ENCODE measurements at places on chromosomes 4 and X. TPM values are rescaled to one million over a fixed set of nuclear protein-coding genes. Genes with fewer than 3 reads are reported as not detected.

DNA sequence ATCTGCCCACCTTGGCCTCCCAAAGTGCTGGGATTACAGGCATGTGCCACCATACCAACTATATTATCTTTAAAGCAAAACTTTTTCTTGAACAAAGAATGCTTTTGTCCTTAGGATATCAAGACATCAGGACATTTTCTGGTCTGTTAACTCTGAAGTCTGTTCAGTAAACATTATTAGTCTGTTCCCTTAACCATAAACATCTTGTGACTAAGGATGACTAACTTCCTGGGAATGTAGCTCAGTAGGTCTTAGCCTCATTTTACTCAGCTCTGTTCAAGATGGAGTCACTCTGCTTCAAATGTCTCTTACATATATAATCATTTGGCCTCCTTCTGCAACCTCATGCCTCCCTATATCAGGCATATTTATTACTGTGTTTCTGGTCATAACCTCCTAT, 122.9 kb downstream of the UBE2NL start:
- no peaks in the 10 kb centered on the region for H3K27me3 ChIP-seq
- H3K36me3 ChIP-seq, result no peaks in the 10 kb centered on the region
- no peak for DNase-seq
- H3K4me3 ChIP-seq, result no peak overlapping the region

DNA sequence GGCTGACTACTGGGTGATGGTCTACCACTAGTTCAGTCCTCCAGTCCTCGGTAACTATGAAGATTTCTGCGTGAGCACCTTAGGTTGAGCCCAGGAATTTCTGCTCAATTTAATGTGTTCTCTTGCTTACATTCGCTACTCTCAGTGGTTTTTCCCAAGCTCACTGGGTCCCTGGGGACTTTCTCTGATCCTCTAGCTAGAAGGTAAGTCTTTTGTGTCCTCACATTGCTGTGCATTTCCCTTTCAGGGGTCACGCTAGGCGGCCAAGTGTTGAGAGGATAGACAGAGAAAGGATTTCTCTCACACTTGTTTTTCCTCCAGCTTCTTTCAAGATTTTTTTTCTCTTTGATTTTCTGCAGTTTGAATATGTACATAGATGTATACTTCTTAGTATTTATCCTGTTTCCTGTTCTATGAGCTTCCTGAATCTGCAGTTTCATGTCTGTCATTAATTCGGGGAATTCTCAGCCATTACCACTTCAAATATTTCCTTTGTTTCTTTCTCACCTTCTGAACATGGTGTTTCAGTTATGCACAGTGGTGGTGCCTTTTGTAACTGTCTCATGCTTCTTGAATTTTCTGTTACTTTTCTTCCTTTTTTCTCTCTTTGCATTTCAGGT, 17.5 kb downstream of the MAGEA9 start:
- no peaks in the 10 kb centered on the region for H3K36me3 ChIP-seq
- H3K27ac ChIP-seq, result no peak overlapping the region
- DNase-seq, result no peak
- no peaks in the 10 kb centered on the region for H3K27me3 ChIP-seq

DNA sequence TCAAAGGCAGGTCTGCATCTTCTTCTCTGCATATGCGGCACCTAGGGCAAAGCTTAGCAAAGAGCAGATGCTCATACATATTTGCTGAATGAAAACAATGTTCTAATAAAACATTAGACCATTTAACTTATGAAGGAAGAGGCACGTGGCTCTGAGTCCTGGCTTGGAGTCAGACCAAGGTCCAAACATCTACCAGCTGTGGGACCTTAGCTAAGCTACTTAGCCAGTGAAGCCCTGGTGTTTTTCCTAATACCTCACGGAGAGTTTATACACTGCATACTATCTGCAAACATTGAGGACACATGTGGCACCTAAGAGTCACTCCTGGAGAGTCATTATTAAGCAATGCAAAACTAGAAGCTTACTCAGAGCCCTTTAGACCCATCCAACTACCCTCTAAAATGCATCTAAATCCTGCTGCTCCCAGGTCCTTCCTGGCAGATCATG, 9.0 kb downstream of the PDGFC start:
- no peak overlapping the region for H3K4me3 ChIP-seq
- no peaks in the 10 kb centered on the region for H3K27me3 ChIP-seq
- no peaks in the 10 kb centered on the region for H3K4me1 ChIP-seq

DNA sequence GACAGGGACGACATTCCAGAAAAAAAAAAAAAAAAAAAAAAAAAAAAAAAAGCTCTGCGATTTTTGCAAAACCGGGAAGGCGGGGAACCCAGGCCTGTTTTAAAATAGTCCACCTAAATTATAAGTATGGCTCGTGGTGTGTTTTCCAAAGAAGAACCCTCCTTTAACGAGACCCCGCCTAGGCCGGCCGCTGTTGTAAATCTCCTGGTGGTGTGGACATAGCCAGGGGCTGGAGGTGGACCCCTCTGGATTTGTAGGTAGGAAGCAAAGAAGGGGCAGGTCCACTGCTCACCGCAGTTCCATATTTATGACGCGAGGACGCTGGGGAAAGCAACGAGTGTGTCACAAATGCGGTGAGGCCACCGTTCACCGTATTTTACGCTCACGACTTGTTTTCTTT, 94.0 kb upstream of the SHOX start:
- no peaks in the 10 kb centered on the region for H3K27me3 ChIP-seq
- no peaks in the 10 kb centered on the region for H3K4me1 ChIP-seq
- H3K4me3 ChIP-seq, result no peak overlapping the region
- H3K36me3 ChIP-seq, result no peaks in the 10 kb centered on the region

DNA sequence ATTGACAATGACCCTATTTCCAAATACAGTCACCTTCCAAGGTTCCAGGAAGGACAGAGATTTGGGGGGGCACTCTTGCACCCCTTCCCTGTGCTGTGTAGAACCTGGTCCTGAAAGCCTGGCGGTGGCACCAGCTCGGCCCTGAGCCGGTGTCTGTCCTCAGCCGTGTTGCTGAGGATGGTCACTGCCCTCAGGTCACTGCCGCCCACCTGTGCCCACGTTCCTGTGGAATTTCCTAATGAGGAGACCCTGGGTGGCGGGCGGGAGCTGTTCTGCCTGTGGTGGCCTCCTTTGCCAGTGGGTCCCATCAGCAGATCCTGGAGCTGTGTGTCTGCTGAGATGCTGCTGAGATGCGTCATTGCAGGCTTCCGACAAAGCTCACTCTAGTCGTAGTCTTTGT, 32.9 kb downstream of the NELFA start:
- no peaks in the 10 kb centered on the region for H3K4me1 ChIP-seq
- H3K4me3 ChIP-seq, result no peak overlapping the region
- H3K27ac ChIP-seq, result no peak overlapping the region
- peaks cover 9% of the 10 kb centered on the region for H3K36me3 ChIP-seq
- DNase-seq, result no peak

GRCh38 chr4:96108146-96108545, 268.3 kb downstream of the PDHA2 start:
- no peaks in the 10 kb centered on the region for H3K36me3 ChIP-seq
- H3K27me3 ChIP-seq, result no peaks in the 10 kb centered on the region
- no peaks in the 10 kb centered on the region for H3K4me1 ChIP-seq
- no peak overlapping the region for H3K27ac ChIP-seq
- DNase-seq, result no peak

- H3K36me3 ChIP-seq, result no peaks in the 10 kb centered on the region
- DNase-seq, result no peak
- no peaks in the 10 kb centered on the region for H3K4me1 ChIP-seq
- H3K27me3 ChIP-seq, result no peaks in the 10 kb centered on the region
- H3K27ac ChIP-seq, result no peak overlapping the region
Observed at GRCh38 chr4:82746705-82747574, 51.7 kb downstream of the SCD5 start.

DNA sequence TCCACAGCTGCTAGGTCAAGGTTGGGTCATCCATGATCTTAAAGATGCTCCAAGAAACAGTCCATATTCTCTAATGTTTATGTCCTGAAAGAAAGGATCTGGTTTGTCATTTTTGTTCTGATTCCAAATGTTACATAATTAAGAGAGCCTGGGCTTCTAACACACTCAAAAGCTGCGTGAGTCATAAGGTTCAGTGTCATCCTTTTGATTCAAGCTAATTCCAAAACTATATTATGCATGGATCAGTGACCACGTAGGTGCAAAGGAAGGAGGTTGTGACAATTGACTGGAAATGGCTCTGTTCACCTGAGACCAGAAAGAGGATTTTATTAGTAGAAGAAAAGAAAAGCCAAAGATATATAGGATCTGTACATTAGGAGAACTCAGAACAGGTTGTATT, 268.7 kb upstream of the GK2 start:
- H3K27ac ChIP-seq, result no peak overlapping the region
- H3K4me3 ChIP-seq, result no peak overlapping the region

GRCh38 chr4:147741190-147741788, 9.4 kb downstream of the ARHGAP10 start:
- H3K27ac ChIP-seq, result no peak overlapping the region
- no peaks in the 10 kb centered on the region for H3K36me3 ChIP-seq
- no peaks in the 10 kb centered on the region for H3K27me3 ChIP-seq

DNA sequence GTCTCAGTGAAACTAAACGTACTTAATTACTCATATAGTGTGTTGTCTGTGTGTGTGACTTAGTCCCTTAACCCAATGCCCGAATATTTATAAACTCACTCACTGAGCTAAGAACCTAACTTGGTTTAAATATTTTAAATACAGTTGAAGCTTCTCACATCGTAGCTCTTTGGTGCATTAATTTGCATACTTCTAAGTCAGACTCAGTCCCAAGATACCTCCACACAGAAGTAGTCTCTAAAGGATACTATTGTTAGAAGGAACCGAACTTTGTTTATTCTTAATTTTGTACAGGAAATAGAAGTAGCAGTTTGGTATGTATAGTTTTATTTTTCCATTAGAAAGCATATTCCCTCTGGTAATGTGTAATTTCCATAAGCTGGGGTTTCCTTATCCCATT, 54.0 kb upstream of the NKAP start:
- no peaks in the 10 kb centered on the region for H3K4me1 ChIP-seq
- no peak overlapping the region for H3K27ac ChIP-seq
- DNase-seq, result no peak
- H3K4me3 ChIP-seq, result no peak overlapping the region

DNA sequence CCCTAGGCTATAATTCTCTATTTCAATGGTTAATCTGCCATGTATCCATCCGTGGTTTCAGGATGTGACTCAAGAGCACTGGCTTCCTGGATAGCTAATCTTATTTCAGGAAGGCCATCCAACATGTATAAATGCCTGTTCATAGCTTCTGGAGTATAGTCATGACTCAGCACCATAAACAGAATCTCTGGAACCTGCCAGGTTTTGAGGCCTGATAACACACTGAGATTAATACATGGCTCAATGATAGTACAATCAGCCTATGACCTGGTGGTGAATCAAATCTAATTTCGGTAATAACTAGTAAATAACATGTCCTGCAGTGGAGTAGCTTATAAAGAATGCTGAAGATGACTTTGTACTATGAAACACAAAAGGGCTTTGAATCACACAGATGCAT, 5.7 kb upstream of the IL13RA2 start:
- H3K4me1 ChIP-seq, result no peaks in the 10 kb centered on the region
- DNase-seq, result no peak
- no peak overlapping the region for H3K4me3 ChIP-seq
- no peak overlapping the region for H3K27ac ChIP-seq
- no peaks in the 10 kb centered on the region for H3K36me3 ChIP-seq

DNA sequence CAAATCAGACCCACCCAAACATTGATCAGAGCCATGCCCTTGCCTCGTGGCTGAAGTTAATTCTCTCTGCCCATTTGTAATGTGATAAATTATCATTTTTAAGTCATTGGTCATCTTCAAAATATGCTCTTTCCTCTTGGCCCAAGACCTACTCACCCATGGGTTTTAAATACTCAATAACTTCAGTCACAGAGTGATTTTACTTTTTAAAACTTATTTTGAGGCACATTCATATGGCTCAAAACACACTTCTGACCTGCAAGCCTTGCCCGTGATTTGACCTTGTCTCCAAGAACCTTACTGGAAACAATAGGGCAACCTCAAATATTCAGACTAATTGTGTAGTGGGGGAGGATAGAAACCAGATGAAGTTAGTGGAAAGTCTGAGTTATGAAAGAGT, 176.2 kb upstream of the LNX1 start:
- no peaks in the 10 kb centered on the region for H3K27me3 ChIP-seq
- no peak overlapping the region for H3K4me3 ChIP-seq
- DNase-seq, result no peak

DNA sequence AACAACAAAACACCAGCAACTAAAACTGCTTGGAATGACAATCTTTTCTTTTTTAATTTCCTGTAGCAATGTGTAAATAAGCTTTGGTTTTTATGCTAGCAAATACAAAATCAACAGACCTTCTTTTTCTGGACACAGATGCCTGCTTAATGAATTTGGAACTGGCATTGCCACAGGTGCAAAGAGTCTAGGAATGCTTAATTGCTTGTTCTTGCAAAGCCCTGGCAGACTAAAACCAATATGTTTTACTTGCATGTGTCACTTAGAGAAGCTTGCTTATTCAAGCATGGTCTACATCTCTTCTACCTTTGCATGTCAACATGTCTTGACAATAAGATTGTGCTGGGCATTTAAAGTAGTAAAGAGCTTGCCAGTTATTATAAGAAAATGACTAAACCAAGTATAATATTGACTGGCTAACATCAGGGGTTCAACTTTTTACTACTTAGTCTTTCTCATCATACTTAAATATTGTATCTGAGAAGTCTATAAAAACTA, 656.7 kb upstream of the NDST4 start:
- H3K4me1 ChIP-seq, result no peaks in the 10 kb centered on the region
- H3K27ac ChIP-seq, result no peak overlapping the region
- H3K4me3 ChIP-seq, result no peak overlapping the region
- no peaks in the 10 kb centered on the region for H3K36me3 ChIP-seq
- no peaks in the 10 kb centered on the region for H3K27me3 ChIP-seq
- no peak for DNase-seq

DNA sequence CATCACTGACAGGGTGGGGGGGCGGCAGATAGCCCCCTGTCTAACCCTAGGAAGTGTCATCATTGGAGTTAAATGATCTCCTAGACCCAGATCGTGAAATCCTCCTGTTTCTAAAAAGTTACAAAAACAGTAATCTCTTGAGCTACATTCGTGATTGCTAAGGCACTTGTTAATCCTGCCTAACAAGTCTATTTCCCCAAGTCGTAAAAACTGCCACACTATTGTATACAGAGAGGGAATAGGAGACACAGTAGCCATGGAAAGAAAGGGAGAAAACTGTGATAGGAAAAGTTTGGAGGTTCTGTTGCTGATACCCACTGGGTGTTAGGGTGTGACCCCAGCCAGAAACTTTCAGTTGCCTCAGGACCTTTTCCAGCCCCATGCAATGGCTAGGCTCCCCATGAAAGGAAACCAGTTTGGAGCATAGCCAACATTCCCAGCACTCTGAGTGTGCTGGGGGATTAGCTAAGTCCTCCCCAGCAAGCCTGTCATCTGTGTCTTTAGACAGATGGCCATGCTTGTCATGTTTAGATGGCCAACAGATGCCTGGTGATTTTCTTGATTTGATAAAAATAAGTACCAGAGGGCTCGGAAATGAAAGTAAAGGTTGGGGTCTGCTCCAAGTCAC, 63.3 kb upstream of the ANXA10 start:
- no peak for DNase-seq
- no peak overlapping the region for H3K27ac ChIP-seq
- H3K4me1 ChIP-seq, result no peaks in the 10 kb centered on the region
- H3K36me3 ChIP-seq, result no peaks in the 10 kb centered on the region

GRCh38 chrX:153708415-153708814, 15.8 kb downstream of the BCAP31 start:
- no peak overlapping the region for H3K27ac ChIP-seq
- H3K27me3 ChIP-seq, result no peaks in the 10 kb centered on the region
- peaks cover 4% of the 10 kb centered on the region for H3K36me3 ChIP-seq
- no peaks in the 10 kb centered on the region for H3K4me1 ChIP-seq

- H3K27me3 ChIP-seq, result no peaks in the 10 kb centered on the region
- DNase-seq, result no peak
- H3K4me3 ChIP-seq, result no peak overlapping the region
- H3K27ac ChIP-seq, result no peak overlapping the region
- no peaks in the 10 kb centered on the region for H3K36me3 ChIP-seq
Observed at GRCh38 chr4:86256086-86256485, 103.8 kb downstream of the MAPK10 start.

C4orf51 gene
- not detected for total RNA-seq

F8A3 gene
- total RNA-seq, result 11.2 TPM

PPEF2 gene
- total RNA-seq, result 0.11 TPM

LYAR gene
- 103 TPM for total RNA-seq

Data from CD8-positive, alpha-beta memory T cell (primary cell).